ENCODE measurements at places on chromosomes 6 and 20.

DNA sequence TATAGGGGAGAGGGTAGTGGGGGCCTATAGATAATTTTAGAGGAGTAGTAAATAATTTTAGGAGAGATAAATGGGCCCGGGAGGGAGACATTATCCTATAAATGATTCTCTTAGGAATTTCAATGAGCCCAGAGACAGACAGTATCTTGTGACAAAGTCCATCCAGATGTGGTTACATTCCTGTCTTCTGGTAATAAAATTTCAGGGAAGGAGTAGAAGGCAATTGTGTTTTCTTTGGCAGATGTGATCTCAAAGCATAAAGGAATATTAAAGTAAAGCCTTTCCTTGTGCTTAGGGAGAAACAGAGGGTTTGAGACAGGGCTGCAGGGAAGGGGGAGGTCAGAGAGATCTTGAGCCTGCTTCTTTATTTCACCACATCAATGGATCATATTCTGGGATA lies 979.8 kb upstream of the GJE1 start:
- DNase-seq = no peak

GRCh38 chr6:15280028-15280427 lies 34.2 kb downstream of the JARID2 start:
- no peak for DNase-seq

DNA sequence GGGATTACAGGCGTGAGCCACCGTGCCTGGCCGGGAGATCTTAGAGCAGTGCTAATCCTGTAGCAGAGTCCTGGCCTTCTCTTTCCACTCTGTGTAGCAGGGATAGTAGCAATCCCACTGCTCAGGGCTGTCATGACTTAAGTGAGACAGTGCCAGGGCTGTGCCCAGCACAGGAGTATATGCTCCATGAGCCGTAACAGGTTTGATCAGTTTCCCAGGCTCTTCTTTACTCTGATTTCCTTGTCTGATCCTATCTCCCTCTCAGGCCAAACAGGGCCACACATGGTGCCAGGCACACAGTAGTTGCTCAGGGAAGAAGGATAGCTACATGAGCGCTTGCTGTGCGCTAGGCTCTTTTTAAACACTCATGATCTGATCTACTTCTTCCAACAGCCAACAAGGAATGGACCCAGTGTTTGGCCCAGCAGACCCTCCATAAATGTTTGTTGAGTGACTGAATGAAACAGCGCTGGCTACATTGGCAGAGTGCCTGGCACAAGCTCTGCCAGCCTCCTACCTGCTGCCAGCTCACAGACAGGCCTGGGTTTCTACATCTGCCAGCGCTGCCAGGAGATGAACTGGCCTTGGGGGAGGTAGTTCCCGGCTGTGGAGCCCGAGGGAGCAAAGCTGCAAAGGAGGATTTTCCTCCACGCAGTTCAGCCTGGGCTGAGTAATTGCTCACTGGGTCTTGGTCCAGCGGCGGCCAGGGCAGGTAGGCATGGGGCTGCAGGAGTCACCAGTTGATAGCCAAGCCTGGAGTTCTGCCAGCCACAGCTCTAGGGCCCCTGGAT lies 36.9 kb downstream of the SNAI1 start:
- DNase-seq = no peak

DNA sequence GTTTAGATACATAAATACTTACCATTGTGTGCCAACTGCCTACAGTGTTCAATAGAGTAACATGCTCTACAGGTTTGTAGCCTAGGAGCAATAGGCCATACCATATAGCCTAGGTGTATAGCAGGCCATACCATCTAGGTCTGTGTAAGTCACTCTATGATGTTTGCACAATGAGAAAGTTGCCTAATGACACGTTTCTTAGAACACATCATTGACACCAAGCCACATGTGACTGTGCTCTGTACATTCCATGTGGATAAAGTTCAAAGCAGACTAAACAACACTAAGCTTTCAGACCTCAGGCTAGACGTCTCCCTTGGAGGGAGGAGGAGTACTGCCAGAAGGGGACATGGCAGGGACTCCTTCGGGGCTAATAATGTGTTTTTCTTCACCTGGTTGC lies 93.6 kb downstream of the KIF16B start:
- no peak for DNase-seq

DNA sequence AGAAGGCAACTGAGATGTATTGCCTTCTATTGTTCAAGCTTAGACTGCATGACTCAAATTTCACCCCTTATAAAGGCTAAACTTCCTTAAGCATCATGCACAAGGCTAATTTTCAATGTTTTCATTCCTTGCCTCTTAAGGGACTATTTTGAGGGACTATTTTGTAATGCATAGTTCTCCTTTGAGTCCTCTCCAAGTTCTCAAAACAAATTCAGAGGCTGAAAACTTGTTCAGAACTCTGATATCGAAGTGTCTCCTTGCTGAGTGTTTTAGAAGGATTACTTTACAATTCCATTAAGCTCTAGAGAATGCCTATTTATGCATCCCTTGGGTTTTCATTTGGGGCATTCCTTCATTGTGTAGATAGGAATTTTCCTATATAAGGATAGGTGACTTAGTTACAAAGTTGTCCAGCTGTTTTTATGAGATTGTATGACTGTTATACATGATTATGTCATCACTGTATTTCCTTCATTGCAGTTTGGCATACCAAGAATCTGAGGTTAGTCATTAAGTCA lies 41.7 kb downstream of the COL19A1 start:
- DNase-seq = no peak

DNA sequence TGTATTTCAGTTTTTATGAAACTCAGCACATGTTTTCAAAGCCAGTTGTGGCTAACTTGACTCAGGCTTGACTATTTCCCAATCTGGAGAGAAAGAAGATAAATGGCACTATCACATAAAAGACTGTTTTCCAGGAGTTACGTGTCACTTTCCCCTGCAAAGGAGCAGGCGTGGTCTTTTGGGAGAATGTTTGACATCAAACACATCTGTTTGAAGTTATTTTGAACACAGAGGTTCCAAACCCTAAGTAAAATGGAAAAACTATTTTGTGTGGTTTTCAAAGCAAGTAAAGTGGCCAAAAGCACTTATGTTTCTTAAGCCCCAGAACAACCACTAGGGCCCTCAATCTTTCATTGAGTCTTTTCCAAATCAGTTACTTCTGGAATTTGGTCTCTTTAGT lies 89.7 kb downstream of the FOXF2 start:
- no peak for DNase-seq

- no peak for DNase-seq
Measured at GRCh38 chr6:97293198-97293696, 10.2 kb upstream of the MMS22L start.

DNA sequence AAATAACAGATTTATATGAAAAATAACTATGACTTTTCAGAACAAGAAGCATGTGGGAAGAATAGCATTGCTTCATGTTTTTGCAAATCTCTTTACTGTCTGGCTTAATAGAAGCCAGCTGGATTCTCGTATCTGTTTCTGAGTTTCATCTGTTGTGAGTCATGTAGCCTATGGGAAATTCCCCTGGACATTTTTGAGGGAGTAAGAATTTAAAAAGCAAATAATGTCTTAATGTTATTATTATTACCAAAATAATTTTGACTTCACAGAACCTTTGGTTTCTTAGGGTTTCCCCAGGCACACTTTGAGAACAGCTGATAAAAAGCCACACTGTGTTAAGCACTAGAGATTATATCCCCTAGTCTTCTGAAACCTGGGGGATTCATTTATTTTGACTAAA lies 75.8 kb downstream of the SYCP2L start:
- no peak for DNase-seq

DNA sequence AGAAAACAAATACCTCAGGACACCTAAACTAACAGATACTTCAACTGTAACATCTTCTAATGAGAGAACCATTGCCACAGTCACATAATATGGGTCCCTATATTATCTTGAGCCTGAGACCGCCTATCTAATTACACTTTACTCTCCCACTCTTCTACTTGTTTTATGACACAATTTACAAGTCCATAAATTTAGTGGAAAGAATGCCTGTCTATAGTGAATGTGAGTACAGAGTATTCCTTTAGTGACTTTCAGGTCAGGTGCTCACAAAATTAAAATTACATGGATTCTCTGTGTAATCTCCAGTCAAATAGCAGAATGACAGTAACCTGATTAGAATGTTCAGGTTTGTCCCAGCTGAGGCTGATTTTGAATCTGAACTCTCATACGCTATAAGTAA lies 624.1 kb downstream of the PKHD1 start:
- no peak for DNase-seq

- no peak for DNase-seq
Measured at GRCh38 chr6:74631564-74631963, 574.3 kb downstream of the COL12A1 start.

GRCh38 chr6:28543651-28544610 lies 18.2 kb downstream of the GPX5 start:
- no peak for DNase-seq

GRCh38 chr6:75499640-75500039 lies 6.0 kb upstream of the FILIP1 start:
- DNase-seq = no peak

- no peak for DNase-seq
Measured at GRCh38 chr20:63005862-63006539, 763 bp downstream of the BHLHE23 start.

- no peak for DNase-seq
Measured at GRCh38 chr6:44224965-44225305, 1.5 kb downstream of the SLC29A1 start.

DNA sequence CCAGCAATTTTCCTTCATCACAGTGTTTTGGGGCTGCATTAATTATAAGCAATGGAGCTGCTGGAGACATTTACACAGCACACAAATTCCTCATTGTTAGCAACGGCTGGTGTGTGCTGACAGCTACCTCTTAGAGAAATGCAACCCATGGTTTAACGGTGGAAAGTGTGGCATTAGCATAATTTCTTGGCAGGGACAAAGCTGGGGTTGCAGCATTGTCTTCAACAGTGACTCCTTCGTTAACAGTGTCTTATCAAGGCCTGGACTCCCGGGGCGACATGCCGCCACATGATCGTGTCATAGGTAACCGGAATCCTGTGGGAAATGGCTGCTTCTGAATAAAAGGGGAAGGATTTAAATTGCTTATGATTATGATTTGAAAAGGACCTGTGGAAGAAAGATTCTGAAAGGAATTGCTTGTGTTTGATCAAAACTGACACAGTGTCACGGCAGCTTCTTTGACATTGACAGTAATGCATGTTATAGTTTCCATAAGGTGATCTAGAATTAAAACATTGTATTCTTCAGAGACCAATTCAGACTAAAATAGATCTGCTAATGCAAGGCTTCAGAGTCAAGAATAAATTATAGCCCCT lies 128.0 kb downstream of the UST start:
- DNase-seq = no peak

DNA sequence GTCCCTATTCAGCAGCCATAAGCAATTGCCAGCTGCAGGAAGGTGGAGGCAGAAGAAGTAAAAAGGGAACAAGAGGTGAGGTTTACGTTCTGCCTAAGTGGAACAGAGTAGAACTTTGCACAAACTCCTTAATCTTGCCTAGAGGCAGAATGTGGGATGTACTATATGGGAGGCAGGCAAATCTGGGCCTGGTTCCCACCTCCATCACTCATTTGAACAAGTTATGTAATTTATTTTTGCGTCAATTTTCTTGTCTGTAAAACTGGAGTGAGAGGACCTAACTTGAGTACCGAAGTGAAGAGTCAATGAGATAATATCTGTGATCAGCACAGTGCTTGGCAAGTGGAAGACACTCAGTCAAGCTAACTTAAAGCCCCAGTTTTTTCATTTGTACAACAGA lies 2.0 kb upstream of the TPBG start:
- no peak for DNase-seq

DNA sequence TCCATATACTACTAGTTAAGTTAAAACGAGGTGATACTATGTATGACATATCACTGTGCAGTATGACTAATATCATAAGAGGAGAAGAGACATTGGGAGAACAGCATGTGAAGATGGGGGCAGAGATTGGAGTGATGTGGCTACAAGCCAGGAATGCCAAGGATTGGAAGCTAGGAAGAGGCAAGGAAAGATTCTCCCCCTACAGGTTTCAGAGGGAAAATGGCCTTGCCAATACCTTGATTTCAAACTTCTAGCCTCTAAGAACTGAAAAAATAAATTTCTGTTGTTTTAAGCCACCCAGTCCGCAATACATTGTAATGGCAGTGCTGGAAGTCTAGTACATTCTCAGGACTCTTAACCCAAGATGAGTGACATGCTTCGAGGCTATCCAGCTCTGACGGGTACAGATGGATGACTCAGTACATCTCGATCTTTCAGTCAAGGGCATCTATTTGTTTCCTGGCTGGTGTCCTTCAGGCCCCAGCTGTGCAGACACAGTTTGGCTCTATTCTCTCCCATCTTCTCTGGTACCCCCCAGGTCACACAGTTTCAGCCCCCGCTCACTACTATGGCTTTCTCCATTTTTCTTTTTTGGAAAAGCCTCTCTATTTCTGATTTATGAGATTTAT lies 55.5 kb upstream of the THEMIS start:
- no peak for DNase-seq

DNA sequence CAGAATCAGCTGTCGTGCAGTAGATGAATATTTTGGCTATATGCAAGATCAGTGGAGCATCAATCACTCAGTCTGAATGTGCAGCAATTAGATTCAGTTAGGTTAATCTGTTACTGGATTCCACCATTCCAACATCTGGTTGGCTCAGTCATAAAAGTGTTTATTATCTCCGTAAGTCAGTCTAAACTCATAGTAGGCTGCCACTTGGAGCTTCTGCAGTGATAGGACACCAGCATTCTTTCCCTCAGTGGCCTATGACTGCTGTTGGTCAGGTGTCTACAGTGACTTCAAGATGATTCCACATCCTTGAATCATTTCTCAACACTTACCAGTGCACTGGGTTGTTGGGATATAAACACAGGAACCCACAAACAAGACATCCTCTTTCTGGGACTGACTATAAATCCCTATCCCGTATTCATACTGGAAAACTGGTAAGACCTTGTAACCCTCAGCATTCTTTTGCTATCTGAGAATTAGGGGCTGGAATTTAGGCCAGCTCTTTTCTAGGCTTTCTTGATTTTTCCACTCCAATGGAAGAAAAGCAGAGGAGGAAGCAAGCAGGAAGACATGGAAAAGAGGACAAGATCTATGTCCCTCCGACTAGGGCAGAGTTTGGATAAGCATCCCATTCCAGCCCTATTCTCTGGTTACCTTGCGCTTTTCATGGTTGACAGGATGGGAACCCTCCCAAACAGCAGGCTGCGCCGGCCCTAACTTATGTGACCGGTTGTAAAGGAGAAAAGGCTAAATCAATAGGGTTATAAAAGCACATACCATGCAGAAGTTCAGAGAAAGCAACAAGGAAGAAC lies 919.6 kb downstream of the KIF16B start:
- DNase-seq = no peak

DNA sequence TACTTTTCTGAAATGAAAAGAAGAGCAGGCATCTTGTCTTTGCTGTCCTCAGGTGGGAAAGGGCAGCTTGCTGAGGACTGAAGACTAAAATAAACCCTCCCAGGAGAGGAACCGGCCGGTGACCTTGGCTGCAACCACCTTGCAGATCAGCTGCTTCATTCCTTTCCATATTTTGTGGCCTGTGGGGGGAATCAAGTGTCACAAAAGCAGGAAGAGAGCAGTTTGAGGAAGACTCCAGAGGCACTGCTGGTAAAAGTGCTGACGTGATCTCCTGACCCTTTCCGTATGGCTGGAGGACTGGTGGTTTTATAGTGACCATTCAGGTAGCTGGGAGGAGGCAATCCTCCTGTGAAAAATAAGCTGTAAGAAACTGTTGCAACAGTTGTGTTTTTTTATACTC lies 157.0 kb downstream of the PLCB4 start:
- DNase-seq = no peak

- no peak for DNase-seq
Measured at GRCh38 chr6:79212859-79213258, 21.6 kb downstream of the HMGN3 start.

- no peak for DNase-seq
Measured at GRCh38 chr6:162728197-162728596, 423 bp downstream of the PACRG start.

GRCh38 chr6:65182681-65183080 lies 524.3 kb downstream of the EYS start:
- DNase-seq = no peak

Measured in GM19239 (cell line).